Neural crest cell (in vitro differentiated cells): ENCODE measurements at places on chromosomes 11 and 22.
A peak's percentile ranks its signal among the peaks of the same experiment; 100 is the strongest.

- DNase-seq = peak; percentile 23
Observed at GRCh38 chr11:61007383-61007955, 36.0 kb downstream of the CD6 start.

GRCh38 chr11:75873417-75874221 is 58.6 kb downstream of the UVRAG start:
- no peak for DNase-seq

DNA sequence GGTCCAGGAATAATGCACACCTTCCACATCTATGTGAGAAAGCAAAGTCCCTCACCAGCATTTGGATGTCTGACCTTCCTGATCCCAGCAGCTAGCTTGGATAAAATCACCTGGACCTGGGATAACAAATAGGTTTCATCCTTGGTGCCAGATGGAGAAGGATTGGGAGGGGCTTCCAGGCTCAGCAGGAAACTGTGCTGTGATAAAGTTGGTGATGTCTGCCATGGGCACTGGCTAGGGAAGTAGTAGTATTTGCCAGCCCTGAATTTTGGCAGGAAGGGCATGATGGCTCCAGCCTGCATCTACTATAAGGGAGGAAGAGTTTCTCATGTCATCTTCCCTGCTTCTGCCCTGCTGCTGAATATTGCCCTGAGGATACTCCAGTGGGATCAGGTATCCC is 37.5 kb downstream of the C11orf91 start:
- DNase-seq = no peak

DNA sequence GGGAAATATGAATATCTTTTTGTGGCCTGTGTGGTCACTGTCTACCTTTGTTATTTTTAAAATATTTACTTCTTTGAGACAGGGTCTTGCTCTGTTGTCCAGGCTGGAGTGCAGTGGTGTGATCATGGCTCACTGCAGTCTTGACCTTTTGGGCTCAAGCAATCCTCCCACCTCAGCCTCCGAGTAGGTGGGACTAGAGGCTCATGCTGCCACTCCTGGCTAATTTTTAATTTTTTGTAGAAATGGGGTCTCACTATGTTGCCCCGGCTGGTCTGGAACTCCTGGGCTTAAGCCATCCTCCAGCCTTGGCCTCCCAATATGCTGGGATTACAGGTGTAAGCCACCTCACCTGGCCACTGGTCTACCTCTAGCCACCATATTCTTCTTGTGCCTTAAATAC is 3.5 kb upstream of the EIF3D start:
- no peak for DNase-seq

DNA sequence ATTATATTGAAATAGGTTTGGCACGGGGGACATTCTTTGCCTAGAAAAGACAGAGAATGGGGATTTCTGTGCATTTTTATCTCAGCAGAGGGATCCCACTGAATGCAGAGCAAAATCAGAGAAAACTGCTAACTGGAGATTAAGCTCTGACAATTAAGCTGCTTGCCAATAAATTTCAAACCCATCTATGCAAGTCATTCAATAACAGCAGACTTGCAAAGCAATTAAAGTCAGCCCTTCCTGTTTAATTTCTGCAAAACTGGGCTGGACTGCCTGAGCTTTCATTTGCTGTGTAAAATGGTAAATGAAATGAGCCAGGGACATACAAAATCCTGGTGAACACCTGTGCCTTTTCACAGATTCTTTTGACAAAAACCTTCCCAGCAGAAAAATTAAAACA is 1273.9 kb upstream of the CNTN5 start:
- DNase-seq = no peak

- DNase-seq = no peak
Observed at GRCh38 chr22:48744967-48745841, 1082.5 kb downstream of the BRD1 start.

- DNase-seq = peak; percentile 38
Observed at GRCh38 chr11:14973621-14974514, 1.7 kb upstream of the CALCA start.
